ENCODE measurements at places on chromosomes 5 and 9.

DNA sequence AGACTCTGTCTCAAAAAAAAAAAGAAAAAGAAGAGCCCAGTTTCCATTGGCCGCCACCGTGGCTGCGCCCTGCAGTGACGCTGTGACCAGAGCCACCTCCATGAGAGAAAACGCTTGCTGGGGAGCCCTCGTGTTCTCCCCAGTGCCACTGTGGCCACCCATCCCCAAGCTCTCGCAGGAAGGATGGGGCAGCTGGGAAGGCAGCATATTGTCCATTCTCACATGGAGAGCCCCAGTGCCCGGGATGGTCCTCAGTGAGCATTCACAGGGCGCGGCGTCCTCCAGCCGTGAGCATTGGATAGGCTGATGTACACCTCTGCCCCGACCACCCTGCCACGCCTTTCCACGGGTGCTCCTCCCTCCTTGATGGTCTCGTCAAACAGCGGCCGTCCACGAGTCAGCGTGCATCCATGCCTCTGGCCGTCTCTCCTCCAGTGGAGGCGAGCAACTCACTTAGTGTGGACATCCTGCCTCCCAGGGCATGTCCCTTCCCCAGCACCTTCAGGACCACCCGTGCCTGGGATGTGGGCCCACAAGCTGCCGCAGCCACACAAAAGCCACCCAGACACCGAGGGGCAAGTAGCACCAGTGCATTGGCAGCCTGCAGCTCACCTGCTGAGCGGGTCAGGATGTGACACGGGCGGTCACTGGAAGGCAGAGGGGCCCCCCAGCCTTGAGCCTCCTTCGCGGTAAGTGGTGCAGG, 23.4 kb upstream of the SLC6A19 start:
- no peak for DNase-seq

DNA sequence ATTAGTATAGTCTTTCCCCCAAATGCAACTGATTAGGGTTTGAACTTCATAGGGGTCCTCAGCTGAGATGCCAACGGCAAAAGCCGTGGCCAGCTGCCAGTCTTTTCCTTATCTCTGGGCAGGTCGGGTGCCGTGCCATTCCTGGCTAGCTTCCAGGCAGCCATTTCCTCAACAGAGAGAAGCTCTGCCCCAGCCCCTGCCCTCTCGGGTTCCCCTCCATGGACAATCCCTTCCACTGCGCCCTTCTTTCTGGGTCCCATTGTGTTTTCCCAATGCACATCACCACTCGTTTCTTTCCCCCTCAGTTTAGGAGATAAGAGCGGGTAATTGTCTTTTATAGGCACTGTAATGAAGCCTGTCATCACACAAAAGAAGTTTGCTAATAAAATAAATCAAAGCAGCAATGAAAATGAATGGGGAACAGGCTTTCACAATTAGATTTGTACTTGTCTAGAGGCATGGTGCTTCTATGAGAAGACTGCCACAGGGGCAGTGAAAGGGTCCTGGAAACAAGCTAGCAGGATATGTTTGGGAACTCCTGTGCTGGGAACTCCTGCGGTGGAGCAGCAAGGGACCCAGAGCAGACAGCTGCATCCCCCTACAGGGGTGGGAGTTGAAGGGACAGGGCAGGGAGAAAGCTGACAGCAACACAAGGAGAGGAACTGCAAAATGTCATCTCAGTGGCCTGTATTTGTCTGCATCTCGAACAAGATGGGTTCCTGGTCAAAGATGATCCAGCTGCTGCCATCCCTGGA, 48.0 kb upstream of the SAP30L start:
- no peak for DNase-seq

DNA sequence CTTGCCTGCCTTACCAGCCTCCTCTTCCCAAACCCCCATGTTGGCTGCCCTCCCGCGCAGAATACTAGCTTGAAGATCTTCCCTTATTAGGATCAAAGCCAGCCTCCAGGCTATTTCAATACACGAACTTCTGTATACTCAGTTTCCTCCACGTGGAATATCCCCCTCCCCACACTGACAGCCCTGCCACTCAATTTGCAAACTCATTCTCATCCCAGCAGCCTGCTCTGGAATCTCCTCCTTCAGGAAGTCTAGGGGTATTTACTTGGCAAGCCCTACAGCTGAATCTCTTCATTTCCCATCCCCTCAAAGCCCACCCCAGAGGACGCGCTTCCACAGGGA, 157.0 kb upstream of the SMIM23 start:
- no peak for DNase-seq

DNA sequence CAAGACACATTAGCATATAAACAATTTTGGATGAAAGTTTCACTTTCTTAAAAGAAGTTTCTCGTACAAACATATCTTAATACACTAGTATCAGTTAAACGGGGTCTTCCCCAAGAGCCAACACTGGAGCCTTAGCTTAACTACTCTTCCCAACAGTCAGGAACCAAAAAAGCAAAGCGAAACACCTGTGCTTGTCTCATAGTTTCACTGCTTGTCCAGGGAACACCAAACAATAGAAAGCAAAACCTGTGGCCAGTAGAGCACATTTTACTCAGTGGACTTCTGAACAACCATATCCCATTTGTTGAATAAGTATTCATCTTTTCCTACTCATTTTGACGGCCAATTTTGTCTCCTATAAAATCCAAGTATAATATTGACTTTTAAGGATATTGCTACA, 391.4 kb downstream of the ELAVL2 start:
- DNase-seq = no peak

GRCh38 chr5:108345541-108346171, 36.2 kb downstream of the FBXL17 start:
- peak; percentile 53 for DNase-seq

- DNase-seq = no peak
Observed at GRCh38 chr5:160449458-160449857, 27.8 kb downstream of the PTTG1 start.

DNA sequence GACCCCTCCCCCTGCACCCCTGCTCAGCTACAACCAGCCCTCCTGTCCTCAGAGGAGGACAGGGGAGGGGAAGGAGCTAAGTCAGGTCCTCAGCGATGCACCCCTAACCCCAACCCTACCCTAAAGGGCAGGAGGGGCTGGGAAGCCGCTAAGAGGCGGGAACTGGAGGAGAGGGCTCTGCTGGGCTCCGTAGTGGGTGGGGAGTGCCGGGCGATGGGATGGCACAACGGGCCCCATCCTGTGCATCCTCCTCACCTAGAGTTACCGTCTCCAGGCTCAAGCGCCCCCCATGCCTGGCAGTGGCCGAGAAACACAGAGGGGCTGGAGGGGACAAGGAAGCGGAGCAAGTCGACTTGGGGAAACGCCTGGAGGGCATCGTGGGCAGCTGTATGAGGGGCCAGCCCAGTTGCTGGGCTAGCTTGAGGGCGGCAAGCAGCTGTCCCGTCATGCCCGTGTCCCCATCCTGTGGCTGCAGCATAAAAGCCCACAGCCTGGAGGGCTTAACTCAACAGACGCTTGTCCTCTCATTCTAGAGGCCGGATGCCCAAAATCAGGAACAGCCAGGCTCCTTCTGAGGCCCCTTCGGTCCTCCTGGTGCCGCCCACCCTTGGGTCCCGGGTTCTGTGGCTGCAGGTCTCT, 23.0 kb upstream of the UBAC1 start:
- no peak for DNase-seq

GRCh38 chr5:134458234-134459009, 46.7 kb upstream of the CDKN2AIPNL start:
- peak; percentile 53 for DNase-seq

GRCh38 chr5:78512435-78512834, 136.1 kb downstream of the LHFPL2 start:
- DNase-seq = no peak

DNA sequence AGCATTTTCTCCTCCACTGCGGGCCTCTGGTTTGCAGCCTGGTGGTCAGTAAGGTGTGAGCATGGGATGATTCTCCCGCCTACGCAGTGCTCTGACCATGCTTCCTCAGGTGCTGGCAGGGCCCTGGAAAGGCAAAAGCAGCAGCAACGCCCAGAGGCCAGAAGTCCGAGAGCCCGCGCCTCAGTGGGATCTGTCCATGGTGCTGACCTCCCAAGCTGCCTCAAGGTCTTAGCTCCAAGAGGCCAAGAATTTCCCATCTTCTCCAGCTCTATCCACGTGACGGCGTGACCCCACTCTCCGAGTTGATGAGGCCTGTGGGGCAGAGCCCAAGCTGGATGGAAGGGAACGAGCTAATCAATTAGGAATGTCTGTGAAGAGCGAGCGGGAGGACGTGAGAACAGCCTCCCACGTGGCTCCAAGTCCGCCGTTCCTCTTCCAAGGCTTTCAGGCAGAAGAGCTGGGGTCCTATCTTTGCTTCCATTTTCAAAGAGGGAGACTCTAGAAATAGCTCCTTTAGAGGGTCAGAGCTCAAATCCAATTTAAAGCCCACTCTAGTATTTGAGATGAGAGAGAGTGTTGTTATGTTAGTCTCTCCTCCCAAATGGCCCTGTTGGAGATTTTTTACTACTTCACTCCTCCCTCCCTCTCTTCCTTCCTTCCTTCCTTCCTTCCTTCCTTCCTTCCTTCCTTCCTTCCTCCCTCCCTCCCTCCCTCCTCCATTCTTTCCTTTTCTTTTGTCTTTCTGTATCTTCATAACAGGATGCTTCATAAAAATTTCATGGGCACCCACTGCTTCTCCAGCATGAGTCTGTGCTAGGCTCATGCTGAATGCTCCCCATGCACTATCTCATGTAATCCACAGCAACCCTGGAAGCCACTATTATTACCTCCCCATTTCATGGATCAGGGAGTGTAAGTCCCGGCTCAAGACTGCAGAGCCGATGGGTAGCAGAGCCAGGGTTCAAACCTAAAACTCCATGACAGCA, 69.3 kb downstream of the OLFM1 start:
- DNase-seq = peak; percentile 21

- no peak for DNase-seq
Observed at GRCh38 chr9:137881591-137882505, 4.3 kb downstream of the CACNA1B start.

DNA sequence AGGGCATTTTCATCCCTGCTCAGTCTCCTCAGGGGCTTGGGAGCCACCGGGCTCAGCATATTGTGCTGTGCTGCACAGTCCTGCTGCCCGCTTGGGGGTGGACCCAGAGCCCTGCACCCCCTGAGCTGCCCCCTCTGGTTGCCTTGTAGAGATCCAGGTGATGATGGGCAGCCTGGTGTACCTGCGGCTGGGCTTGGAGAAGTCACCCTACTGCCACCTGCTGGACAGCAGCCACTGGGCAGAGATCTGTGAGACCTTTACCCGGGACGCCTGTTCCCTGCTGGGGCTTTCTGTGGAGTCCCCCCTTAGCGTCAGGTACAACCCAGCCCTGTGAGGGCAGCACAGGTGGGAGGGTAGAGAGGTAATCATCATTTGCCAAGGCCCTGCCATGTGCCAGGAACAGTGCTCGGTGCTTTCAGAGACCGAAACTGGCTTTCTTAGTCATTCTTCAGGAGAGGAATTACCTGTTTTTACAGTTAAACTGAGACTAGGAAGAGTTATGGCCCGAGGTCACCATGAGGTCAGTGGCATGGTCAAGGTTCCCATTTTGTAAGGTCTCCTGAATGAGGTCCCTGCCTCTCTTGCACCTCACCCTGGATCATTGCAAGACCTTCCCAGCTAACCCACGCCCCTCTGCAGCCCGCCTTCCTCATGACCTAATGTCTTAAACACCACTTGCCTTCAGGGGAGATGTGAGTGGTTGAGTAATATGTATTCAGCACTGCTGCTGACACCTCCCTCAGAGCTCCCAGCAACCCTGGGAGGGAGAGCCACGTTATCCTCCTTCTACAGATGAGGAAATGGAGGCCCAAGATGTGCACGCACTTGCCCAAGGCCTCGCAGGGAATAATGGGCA, 7.5 kb downstream of the NHP2 start:
- no peak for DNase-seq

DNA sequence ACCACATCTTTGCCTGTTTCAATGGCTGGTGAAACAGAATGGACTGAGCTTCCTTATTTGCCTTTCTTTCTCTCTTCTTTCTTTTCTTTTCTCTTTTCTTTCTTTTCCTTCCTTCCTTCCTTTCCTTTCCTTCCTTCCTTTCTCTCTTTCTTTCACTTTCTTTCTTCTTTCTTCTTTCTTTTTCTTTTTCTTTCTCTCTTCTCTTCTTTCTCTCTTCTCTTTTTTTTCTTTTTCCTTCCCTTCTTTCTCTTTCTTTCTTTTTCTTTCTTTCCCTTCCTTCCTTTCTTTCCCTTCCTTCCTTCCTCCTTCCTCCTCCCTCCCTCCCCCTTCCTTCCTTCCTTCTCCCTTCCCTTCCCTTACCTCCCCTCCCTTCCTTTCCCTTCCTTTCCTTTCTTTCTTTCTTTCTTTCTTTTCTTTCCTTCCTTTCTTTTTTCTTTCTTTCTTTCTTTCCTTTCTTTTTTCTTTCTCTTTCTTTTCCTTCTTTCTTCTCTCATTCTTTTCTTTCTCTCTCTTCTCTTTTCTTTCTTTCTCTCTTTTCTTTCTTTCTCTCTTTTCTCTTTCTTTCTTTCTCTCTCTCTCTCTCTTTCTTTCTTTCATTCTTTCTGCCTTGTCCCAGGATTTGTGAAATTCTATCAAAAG, 50.1 kb upstream of the MCTP1 start:
- no peak for DNase-seq

- peak; percentile 8 for DNase-seq
Observed at GRCh38 chr9:9921805-9922204, 691.0 kb downstream of the PTPRD start.

GRCh38 chr5:167406513-167406912, 884.9 kb upstream of the WWC1 start:
- peak; percentile 64 for DNase-seq
